T-helper 9 cell (primary cell): ENCODE measurements at places on chromosomes 3 and 15.

DNA sequence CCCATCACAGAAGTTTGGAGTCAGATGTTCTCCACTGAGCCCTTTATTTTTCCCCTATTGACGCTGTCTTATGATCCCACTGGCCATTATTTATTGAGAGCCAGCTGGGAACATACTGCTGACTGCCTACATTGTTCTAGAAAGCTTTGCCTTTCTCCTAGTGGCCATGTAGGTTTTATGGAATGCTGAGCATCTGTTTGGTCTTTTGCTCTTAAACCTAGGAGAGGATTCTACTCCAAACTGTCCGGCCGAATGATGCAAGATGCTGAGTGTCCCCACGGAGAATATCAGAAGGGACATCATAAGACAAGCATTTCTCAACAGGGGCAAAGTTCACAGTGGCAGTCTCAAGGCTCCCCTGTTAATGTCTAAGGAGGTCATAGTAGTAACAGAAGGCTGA, 171.4 kb downstream of the ARRDC4 start:
- DNase-seq = no peak

GRCh38 chr3:7787871-7788828, 713.5 kb upstream of the LMCD1 start:
- no peak for DNase-seq

DNA sequence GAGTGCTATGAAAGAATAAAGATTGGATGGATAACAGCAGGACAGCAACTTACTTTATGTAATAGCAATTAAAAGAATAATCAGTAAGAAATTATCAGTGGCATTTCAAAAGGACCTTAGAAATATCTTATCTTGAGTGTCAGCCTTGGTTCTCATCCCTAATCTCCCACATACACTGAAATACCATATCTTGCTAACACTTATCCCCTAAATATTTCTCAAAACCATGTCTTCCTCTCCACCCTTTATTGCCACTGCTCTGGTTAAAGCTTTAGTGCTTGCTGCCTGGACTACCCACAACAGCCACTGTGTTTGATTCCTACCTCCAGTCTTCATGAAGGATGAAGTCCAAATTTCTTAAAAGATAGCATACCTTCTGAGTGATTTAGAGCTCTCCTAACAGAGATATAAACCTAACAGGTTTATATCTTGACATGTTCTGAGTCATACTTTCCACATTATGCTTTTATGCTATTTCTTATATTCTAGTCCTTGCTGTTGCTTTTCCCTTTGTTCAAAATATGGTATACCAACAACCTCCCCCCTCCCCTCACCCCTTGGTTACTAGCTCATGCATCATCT, 202.8 kb downstream of the RSRC1 start:
- DNase-seq = no peak

- no peak for DNase-seq
Observed at GRCh38 chr3:38640661-38641452, 8.6 kb downstream of the SCN5A start.

- DNase-seq = no peak
Observed at GRCh38 chr3:25007974-25008658, 419.9 kb upstream of the RARB start.

- DNase-seq = no peak
Observed at GRCh38 chr15:85532689-85533088, 152.3 kb downstream of the AKAP13 start.
